CD4-positive, alpha-beta T cell treated with Interleukin-17A for 1 hour (primary cell): ENCODE measurements at places on chromosomes 3 and 15.

GRCh38 chr3:46276497-46277099 is 34.3 kb downstream of the CCR3 start:
- DNase-seq = peak; percentile 84

DNA sequence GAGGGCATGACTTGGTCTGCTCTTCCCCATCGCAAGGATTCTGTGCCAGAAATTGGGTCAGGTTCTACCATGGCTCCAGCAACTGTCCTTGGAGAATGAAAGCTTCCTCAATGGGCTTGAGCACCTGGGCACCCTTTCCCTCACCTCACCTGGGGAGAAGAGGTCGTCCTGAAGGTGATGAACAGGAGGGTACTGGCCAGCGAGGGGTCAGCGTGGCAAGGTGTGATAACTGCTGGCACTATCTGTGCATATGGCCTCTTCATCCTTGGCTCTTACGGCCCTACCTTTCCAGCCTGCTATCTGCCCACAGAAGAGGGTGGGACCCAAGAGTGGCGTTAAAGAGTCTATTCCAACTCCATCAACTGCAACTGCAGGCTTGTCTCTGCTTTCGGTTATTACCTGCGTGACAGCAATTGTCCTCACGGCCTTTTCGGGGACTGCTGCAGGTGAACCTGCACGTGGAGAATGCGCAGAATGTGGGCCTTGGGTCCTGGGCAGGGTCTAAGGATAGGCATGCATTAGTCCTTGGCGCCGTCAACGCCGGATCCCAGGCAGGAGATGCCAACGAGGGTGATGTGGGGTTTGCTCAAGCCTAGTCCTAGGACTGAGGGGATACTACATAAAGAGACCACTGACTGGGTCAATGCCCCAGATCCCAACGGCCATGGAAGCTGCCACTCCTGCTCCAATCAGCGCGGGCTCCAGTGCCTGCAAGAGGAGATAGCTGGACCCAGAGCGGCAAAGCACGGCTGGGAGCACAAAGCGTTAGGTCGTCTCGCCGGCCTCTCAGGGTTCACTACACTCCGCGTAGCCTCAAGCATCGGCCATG is 625 bp upstream of the RBM15B start:
- DNase-seq = no peak

DNA sequence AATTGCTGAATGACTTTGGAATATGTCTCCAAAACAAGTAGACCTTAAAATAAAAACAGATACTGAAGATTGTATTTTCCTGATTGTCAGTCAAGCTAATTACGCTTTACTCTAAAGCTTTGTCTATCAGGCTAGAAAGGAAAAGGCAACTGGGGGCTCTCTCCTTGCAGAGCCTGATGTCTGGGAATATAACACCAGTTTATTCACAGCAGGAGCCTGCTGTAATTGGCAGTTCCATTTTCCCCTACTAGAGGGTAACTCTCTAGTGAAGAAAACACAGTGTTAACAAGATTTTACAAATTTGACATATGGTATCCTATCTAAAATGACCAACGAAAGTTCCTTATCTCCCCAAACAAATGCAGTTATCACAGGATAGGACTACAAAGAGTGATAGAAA is 158.8 kb downstream of the PDZRN3 start:
- no peak for DNase-seq

GRCh38 chr3:126557415-126557745 is 1.4 kb downstream of the C3orf22 start:
- no peak for DNase-seq

- peak; percentile 77 for DNase-seq
These were observed 34.8 kb upstream of the CD47 start for GRCh38 chr3:108125550-108126071.

DNA sequence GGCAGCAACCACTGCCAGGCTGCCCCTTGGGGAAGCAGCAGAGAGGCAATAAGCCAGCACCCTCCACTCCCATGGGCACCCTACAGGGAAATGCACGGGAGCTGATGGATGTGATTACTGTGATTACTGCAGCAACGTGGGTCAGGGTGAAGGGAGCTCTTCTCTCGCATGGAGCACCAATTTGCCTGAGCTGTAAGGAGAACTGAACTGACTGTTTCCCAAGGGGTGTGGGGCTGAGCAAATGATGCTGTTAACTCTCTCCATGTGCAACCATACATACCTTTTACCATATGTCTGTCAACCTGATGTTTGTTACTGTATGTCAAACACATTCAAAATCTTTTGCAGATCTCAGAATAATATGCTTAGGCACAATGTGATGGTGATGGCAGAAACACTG is 680.6 kb downstream of the SQOR start:
- no peak for DNase-seq

DNA sequence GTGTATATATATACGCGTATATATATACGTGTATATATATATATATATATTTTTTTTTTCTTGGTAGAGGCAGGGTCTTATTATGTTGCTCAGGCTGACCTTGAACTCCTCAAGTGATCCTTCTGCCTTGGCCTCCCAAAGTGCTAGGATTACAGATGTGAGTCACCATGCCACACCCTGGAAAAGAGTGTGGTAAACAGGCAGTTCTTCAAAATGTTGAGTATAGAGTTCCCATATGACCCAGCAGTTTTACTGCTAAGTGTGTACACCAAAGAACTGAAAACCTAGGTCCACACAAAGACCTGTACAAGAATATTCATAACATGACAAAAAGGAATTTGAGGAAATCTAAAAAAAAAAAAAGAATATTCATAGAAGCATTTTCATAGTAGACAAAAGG is 71.8 kb upstream of the GCNT3 start:
- DNase-seq = no peak

DNA sequence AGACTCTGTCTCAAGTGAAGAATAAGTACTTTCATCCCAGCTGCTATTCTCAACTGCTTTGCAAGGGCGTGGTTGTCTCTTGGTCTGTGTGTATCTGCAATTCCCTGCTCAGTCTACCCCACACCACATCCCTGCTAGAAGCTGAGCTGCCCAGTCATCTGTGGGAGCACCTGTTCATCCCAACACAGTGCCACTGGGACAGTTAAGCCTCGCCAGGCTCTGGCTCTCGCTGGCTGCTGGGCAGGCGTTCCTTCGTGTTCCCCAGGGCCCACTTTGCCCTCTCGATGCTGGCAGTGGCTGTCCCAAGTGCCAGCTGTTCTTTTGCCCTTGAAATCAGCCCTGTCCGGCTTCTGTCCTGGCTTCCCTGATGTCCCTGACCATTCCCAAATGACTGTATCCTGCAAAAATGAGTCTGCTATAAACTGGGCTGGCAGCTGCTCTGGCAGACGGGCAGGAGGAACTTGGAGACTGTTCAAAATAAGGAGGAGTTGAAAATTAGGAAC is 91.6 kb upstream of the KLHL25 start:
- no peak for DNase-seq

- no peak for DNase-seq
These were observed 44.4 kb upstream of the LARS2 start for GRCh38 chr3:45343947-45344346.

DNA sequence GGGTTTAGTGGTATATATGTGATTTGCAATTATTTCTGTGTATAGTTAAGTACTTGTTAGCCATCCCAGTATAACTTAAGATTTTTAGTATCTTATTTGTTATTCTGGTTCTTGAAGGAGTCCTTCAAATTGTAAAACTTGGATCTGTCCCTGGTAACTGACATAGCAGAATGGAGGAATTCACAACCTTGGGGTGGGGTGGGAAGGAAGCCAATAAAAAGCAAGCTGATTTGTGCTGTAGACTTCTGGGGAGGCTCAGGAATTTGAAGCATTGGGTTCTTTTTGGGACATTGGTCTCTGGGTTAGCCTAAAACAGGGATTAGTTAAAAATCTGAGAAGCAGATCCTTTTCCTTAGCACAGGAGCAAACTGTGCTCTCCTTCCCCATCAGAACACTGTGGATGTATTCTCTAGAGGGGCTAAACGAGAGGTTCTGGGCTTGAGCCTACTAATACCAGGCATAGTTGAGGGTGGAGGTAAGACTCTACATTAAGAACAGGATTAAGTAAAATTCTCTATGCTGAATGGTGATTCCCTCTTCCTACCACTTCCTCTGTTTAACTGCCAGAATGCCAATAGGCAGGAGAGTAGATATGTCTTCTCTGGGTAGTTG is 42.2 kb downstream of the GMPS start:
- no peak for DNase-seq

- DNase-seq = no peak
These were observed 65.1 kb upstream of the GUCA1C start for GRCh38 chr3:109018828-109019227.

- DNase-seq = peak; percentile 87
These were observed at the start of gene EDC3 for GRCh38 chr15:74695597-74696397. TSS of gene EDC3 (minus strand) at chr15:74696024. CDS start at chr15:74675124, 20,900 bp downstream.

DNA sequence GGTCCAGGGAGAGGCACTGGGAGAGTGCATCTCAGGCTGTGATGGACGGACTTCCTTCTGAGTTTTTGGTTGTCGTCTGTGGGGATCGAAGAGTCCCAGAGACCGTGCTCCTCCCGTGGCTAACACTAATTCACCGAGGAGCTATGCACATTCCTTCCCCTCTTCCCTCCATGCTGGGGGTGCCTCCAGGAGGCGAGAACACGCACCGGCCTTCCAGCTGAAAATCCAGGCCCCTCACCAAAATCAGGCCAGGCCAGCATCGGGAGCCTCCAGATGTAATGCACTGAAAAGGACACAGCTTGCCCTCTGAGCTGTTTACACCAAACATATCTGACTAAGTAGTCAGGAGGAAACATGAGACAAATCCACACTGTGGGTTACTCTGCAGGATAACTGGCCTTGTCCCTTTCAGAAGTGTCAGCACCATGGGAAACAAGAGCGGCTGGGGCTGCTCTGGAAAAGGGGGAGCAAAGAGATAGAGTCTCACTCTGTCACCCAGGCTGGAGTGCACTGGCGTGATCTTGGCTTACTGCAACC is 5.5 kb downstream of the RNU5B-1 start:
- no peak for DNase-seq

DNA sequence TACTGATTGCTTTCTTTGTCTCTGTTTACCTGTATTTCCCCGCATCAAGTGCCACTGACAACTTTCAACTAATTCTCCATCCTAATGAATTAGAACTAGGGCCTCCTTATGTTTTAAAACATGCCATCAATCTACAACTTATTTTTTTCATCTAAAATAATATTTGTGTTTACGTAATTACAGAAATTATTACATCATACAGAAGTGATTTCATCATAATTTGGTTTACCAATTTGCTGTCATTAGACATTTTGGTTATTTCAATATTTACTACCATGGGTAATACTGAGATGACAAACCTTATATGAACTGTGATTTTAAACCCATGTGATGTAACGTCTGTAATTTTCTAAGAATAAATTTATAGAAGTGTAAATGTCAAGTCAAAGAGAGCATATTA is 468.0 kb upstream of the IL12A start:
- DNase-seq = no peak

- DNase-seq = no peak
These were observed 102.5 kb downstream of the SV2B start for GRCh38 chr15:91202510-91203102.

GRCh38 chr3:189186101-189186500 is 14.3 kb downstream of the TPRG1 start:
- DNase-seq = no peak

GRCh38 chr15:95422255-95422654 is 908.2 kb upstream of the NR2F2 start:
- no peak for DNase-seq

DNA sequence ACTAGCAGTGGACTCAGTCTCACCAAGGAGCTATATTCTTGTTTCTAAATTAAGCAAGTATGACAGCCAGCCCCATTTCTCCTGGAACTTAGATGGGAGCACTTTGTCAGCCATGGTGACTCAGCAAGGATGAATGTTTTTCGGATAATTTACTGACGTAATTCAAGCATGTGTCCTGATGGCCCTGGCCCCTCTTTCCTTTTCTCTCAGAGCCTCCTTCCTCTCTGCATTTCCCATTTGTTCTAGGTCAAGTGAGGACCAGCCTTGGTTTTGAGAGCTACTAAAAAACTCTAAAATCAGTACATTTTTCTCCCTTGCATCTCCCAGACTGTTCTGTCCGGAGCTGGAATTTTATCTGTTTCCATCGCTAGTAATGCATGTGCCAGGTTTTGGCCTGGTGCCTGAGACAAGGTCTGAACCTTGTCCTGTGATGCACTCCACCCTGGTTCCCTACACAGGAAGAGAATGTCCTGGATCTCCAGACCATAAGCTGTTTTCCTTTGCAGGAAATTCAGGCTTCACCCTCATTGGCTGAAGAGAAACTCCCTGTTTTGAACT is 256.6 kb upstream of the ROPN1 start:
- DNase-seq = no peak

GRCh38 chr3:147613725-147614124 is 204.6 kb downstream of the ZIC1 start:
- DNase-seq = no peak

DNA sequence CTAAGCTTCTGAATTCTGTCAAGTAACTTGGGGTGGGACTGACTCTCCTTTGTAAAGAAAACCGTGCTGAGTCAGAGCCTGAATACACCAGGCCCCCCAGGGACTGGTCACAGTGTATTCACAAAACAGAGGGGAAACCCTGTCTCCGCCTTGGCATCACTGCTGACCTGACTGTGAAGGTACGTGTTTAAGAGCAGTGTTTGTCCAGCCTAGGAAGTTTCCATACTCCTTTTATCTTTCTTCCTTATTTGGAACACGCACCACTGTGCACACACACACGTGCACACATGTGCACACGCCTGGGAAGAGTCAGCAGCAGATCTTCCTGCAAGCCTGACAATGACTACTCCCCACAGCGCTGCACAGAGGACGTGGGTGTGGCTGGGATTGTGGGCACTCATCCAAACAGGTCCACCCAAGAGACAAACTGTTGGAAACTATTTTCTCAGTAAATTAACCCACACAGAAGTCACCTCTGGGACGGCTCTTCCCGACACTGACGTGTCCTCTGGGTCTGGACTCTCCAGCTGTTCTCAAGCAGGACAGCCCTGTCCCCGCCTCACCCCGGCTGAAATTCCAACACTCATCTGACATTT is 87.7 kb downstream of the ATP10A start:
- no peak for DNase-seq

GRCh38 chr3:18747383-18747782 is 322.2 kb upstream of the SATB1 start:
- no peak for DNase-seq

- no peak for DNase-seq
These were observed 273.4 kb upstream of the NSMCE3 start for GRCh38 chr15:29542994-29543393.

DNA sequence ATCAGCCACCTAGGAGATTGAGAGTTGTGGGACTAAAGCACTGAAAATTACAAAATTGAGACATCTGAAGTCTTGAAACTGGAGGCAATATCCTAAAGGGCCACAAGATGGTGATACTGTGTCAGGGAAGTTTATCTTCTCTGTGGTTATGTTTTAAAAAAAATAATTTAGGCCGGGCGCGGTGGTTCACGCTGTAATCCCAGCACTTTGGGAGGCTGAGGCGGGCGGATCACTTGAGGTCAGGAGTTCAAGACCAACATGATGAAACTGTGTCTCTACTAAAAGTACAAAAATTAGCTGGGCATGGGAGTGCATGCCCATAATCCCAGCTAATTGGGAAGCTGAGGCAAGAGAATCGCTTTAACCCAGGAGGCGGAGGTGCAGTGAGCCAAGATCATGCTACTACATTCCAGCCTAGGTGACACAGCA is 17.9 kb upstream of the NIT2 start:
- DNase-seq = peak; percentile 72

GRCh38 chr3:140505213-140505612 is 172.7 kb upstream of the TRIM42 start:
- DNase-seq = no peak
